ENCODE measurements at places on chromosomes 11 and 22.
A peak's percentile ranks its signal among the peaks of the same experiment; 100 is the strongest.

DNA sequence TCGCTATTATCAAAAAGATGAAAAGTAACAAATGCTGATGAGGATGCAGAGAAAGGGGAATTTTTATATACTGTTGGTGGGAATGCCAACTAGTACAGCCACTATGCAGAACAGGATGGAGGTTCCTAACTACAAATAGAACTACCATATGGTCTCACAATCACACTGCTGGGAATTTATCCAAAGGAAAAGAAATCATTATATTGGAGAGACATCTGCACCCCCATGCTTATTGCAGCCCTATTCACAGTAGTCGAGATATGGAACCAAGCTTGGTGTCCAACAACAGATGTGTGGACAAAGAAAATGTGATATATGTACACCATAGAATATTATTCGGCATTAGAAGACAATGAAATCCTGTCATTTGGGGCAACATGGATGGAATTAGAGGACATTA, 19.6 kb upstream of the POU2AF2 start:
- DNase-seq, result no peak

- no peak for DNase-seq
Observed at GRCh38 chr11:2759228-2760195, 59.7 kb upstream of the KCNQ1OT1 start.

GRCh38 chr11:64084951-64085710, 49.4 kb downstream of the FLRT1 start:
- DNase-seq, result no peak

DNA sequence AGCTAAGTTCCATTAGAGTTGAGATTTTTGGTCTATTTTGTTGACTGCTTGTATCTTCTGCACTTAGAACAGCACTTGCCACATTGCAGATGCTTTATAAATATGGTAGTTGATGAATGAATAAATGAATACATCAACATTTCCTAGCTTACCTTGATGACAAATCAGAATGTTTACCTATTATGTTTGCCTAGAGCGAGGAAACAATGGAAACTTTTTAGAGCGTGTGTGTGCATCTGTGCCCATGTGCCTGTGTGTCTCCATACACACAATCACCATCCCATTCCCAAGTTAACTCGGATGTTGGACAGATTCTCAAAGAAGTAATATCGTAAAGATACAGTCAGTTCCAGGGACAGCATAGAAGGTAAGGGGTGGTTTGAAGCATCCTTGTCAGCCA, 139.1 kb downstream of the DBX1 start:
- no peak for DNase-seq

- no peak for DNase-seq
Observed at GRCh38 chr11:39772525-39773137, 1686.8 kb downstream of the LRRC4C start.

GRCh38 chr11:32610797-32611352, 27.2 kb downstream of the EIF3M start:
- DNase-seq, result no peak

GRCh38 chr11:31782257-31782656, 28.9 kb downstream of the PAX6 start:
- DNase-seq, result no peak

DNA sequence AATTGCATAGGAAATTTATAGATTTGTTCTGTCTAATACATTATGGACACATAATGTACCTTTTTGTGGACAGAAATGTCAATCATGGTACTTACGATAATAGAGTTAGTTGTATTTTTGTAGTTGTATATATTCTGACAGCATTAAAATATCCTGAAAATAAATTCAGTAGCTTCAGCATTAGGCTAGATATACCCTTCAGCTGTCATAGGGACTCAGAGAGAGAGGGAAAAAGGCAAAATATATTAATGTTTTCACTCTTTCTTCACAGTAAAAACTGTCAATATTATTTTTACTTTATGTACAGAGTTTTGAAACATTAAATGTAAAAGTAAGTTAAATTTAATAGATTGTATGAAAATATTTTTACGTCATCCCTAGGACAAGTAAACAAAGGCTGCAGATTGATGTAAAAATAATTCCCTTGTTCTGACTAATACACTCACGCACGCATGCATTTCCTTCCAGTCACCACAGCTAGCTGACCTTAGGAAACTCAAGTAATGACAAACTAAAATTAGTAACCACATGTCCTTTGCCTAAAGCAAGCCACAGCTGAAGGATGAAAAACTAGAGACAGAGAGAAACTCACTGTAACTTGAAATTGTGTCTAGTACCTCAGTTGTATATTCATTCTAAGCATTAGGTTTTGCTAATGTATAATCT, 104.7 kb upstream of the CARD18 start:
- no peak for DNase-seq

- DNase-seq, result no peak
Observed at GRCh38 chr11:43941257-43941994, 1.0 kb upstream of the C11orf96 start.

GRCh38 chr22:50319503-50319951, 7.3 kb downstream of the DENND6B start:
- no peak for DNase-seq

DNA sequence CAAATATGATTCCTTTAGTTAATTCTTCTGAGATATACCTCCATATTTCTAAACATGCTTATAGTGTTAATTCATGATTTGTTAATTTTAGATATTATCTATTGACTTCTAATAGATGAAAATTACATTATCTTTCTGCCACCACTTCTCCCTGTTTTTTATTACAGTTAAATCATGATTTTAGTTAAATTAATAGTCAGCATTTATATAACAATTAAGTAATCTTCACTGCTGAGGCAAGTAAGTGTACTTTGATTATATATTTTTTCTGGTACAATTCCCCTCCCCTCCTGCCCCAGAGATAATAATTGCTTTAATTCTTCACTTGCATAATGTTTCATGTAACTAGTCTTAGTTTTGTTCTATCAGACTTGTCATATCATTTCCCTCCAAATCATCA, 5.8 kb downstream of the IL17RA start:
- no peak for DNase-seq

DNA sequence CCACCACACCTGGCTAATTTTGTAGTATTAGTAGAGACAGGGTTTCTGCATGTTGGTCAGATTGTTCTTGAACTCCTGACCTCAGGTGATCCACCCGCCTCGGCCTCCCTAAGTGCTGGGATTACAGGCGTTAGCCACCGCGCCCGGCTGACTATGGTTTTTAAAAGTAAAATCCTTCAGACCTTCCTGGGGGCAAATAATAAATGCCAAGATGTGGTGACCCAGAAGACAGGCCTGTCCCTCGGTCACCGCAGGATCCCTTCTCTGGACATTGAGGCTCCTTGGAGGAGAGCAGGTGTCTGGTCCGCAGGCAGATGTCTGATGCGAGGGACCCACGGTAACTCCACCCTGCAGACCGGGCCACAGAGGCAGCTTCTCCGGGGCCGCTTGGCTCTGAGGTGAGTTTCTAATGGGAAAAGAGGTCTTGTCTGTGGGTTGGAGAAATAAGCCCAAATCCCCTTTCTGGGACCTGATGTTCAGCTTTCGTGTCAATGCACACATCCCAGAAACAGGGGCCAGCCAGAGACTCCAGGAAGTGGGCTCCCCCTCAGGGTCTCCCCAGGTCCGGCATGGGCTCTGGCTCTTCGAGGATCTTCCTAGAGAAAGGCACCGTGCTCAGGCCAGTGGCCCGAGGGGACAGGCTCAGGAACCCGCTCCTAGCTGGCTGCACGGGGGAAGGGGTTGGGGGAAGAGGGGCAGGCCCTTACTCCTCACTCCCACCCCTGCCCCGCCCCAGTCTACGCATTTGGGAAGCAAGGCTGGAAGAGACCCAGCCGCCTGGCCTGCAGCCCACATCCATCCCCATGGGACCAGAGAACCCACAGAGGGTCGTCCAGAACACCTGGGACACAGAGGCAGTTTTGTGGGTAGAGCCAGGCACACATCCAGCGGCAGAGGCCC, 100.6 kb downstream of the WNT7B start:
- no peak for DNase-seq

GRCh38 chr11:131154351-131154750, 216.1 kb upstream of the NTM start:
- DNase-seq, result no peak

GRCh38 chr11:22603933-22604332, 21.7 kb downstream of the FANCF start:
- no peak for DNase-seq

- no peak for DNase-seq
Observed at GRCh38 chr11:2999464-2999998, 7.4 kb upstream of the NAP1L4 start.

DNA sequence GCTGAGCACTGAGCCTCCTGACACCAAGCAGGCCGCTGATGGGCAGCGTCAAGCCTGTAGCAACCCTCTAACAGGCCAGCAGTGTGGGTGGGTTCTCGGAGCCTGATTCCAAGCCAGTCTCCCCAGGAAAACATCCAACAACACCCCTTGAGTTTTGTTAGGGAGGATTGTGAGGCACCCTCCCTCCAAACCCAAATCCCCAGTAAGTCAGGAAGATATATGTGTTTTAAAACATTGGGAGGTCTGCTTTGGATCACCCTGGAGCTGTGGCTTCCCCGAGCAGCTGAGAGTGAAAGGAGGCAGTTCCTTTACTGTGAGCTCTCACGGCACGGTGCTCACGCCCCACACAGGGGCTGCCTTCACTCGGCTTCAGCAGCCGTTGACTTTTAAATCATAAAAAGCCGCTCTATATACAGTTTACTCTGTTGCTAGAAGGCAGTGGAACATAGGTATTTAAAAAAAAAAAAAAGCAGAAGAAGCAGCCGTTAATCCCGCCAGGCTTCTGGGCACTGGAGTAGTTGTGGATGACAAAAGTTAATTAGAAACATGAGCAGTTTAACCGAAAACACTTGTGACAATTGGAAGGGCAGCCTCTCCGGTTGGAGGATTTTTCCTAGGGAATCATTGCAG, 218.6 kb downstream of the NAV2 start:
- no peak for DNase-seq

DNA sequence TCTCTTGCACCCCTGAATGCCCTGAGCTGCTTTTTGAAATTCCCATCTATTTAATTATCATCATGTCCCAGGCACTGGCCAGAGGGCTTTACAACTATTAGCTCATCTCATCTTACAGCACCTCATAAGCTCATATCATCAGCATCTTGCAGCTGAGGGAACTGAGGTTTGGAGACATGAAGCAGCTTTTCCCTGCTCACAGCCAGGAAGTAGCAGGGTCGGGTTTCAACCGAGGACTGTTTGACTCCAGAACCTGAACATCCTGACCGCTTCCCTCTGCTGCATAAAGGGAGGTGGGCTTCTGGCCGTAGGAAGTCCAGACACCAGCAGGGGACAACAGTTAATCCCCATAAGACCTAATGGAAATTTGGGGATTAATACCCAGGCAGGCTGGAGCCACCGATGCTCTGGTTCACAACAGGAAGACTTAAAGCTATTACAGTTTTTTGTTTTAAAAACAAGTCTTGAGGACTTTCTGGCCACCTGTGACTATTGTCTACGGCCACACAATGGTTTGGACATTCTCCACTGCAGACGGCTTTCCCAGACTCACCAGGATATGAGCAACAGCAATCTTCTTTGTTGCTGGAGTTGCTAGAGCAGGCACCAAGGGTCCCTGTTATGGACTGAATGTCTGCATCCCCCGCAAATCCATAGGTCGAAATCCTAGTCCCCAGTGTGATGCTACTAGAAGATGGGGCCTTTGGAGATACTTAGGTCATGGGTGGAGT, 47.4 kb downstream of the CHST1 start:
- no peak for DNase-seq

GRCh38 chr11:59429924-59430516, 3.8 kb upstream of the OR5A2 start:
- peak; percentile 13 for DNase-seq

GRCh38 chr11:8032122-8032521, 45.0 kb downstream of the EIF3F start:
- DNase-seq, result no peak

DNA sequence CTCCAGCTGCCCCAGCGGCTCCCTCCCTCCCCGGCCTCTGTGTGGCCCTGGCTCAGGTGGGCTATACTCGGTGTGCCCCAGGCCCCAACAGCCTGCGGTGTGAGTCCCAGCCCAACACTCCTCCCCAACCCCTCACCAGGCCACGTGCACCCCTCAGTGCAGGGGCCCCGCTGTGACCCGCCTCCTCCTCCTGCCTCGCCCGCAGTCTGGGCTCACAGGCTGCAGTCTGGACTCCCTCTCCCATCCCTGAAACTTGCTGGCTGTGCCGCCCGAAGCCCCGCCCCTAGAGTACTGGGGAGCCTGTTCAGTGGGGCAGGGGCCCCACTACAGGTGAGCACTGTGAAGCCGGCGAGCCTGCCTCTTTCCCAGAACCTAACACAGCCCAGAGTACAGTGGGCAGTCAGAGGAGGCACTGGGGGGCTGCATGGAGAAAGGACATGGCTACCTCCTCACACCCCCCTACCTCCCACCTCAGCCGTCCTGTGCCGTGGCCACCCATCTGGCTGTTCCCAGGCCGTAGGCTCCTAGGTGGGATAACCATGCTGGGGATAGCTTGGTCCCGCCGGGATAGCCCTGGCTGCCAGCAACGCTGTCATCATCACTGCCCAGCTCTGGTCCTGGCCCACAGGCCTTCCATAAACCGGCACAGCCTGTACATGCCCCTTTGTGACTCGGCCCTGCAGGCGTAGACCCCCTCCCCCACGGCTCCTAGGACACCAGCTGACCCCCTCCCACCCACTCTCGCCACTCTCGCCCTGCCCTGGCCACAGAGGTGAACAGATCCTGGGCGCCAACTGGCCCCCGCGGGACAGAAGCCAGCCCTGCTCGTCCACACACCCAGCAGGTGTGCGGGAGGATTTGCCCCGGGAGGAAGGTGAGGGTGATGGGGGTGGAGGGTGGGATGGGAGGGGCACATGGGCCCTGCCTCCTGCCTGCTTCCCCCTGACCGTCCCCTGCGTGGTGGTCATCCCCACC, 29.7 kb downstream of the CELSR1 start:
- DNase-seq, result no peak

- no peak for DNase-seq
Observed at GRCh38 chr11:78796956-78797355, 222.3 kb upstream of the NARS2 start.

GRCh38 chr22:19719488-19720021, 3.8 kb upstream of the GP1BB start:
- no peak for DNase-seq

DNA sequence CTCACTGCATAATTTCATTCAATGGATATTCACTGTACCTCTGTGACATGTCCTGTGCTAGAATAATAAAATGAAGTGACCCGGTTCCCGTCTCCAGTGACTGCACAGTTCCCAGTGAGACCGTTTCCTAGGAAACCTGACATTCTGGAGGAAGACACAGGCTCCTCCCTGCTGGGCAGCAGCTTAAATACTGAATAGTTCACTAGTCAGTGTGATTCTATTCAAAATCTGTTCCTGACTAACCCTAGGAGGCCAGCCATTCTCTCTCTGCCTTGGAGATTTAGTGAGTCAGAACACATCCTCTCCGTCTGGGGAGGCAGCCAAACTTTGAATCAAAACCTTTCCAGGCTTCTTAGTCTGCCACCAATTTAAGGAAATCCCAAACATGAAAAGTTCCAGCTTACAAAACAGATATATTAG, 11.3 kb downstream of the TRIM66 start:
- no peak for DNase-seq

- no peak for DNase-seq
Observed at GRCh38 chr11:93895106-93895862, 44.9 kb upstream of the VSTM5 start.

Data from GM12891 (cell line).